SK-N-DZ (cell line): ENCODE measurements at places on chromosomes 12 and 14.

DNA sequence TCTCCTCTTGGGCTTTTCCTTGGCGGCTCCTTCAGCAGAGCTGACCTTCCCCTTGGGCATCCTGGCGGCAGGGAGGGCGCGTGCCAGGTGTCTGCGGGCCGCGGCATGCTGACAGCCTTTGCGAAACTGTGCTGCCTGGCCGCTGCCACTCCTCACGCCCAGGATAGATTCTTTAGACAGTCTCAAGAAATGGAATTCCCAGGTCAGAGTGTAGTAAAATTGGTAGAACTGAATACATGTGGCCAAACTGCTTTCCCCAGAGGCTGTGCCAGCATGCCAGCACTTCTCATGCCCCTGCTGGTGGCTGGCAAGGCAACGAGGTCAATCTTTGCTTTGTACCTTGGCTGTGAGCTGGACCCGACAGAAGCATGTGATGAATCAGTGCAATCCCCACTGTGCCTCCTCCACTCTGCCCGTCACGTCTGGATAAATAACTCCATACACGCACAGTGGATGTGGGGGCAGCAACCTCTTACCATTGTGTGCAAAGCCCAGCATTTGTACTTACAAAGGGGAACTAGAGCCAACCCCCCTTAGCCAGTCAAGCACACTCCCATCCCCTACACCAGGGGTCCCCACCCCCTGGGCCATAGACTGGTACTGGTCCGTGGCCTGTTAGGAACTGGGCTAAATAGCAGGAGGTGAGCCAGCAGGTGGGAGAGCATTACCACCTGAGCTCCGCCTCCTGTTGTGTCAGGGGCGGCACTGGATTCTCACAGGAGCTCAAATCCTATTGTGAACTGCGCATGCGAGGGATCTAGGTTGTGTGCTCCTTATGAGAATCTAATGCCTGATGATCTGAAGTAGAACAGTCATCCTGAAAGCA, 90.9 kb downstream of the ACTN1 start:
- no peak for DNase-seq

DNA sequence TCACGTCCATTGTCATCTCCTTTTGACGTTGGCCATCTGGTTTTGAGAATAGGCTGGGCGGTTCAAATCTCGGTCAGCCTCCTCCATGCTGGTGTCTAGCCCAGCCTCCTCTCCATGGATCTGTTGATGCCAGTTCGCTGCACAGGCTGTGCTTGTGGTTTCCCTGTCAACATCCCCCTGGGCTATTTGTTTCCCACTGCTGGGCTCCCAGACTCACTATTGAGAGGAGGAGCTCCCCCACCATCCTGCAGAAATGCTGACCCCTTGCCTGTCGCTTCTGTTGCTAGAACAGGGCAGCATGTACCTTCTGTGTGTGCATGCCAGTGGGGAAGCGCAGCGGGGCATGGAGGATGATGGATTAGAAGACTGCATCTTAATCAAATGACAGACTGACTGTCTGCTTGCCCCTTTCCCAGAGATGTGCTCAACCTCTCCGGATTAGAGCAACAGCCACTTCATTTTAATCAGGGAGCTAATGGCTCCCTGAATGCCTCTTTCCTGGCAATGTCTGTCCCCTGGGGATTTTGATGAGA, 170.5 kb downstream of the TSPAN9 start:
- peak; percentile 92 for DNase-seq

DNA sequence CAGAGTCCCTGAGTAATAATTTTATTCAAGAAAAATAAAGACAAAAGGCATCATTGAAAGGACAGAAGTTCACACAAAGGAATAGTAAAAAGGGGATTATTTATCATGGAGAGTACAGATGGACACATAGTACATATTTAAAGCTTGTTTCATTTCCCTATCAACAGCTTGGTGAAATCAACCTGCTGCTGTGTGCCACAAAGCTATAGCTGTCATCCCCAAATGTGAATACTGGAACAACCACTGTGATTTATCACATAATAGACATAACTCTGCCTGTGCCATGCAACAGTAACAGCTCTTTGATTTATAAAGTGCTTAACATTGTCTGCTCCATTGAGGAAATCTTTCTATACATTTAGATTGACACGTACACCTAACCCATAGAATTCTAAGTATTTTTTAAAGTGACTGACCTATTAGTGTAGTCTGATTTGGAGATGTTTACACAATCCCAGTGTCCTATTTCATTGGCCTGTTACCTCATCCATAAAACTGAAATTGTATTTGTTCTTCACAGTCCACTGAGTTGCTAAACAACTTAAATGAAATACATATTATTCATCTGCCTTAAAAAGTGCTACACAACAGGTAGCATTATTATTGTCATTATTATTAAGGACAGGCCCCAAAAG, 3.3 kb downstream of the NEMF start:
- DNase-seq, result no peak

GRCh38 chr12:32727237-32727636, 28.5 kb downstream of the YARS2 start:
- DNase-seq, result no peak

GRCh38 chr14:57275023-57275664, 6.4 kb downstream of the AP5M1 start:
- DNase-seq, result no peak

DNA sequence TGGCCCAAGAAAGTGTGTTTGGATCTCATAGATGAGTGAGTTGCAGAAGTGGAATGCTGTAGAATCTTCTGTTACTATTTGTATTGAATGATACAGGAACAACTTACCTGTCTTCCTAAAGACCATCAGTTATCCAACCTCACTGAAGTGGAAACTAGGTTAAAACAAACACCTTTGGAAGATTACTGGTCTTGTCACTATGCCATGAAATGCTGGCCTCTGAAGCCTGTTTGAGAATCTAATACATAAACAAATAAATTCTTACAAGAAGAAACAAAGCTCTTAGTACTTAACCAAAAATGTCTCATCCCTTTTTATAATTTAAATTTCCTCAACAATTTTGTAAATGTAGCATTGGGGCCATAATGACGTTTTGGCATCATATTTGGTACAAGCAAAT, 155.2 kb downstream of the FBXL14 start:
- DNase-seq, result no peak

- no peak for DNase-seq
Observed at GRCh38 chr14:37122288-37122687, 50.1 kb downstream of the SLC25A21 start.

GRCh38 chr14:76262641-76263040, 110.9 kb downstream of the GPATCH2L start:
- DNase-seq, result no peak

GRCh38 chr12:51895378-51896135, 7.7 kb downstream of the ANKRD33 start:
- no peak for DNase-seq

DNA sequence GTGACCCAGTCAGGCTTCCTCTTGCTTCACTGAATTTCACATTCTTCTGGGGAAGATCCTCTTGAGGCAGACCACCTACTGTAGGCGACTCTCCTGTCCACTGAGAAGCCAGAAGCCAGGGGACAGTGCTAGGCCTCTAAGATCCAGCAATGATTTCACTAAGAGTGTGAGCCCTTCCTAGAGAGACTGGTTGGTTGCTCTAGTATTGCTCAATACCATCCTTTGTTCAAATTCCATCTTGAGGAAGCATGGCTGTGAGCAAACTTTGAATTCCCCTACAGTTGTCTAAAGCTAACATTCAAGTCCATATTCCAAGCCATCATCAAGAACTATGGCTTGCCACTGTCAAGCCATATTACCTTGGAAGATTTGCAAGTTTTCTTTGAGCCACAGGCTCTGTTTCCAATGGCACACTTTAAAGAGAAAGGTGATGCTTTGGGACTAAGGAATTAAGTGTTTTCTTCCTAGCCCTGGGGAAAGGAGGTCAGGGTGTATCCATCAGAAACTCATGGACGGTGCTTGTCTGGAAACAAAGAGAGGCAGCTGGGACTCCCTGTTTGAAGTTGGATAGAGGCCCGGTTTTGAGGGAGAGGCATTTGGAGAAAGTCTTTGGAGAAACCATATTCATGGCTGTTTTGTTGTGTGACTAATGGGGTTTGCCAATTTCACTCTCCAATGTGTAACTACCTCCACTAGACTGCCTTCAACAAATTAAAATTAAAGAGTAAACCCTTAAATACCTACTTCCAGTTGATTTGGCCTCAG, 1217.9 kb downstream of the VRK1 start:
- DNase-seq, result no peak

GRCh38 chr12:45010059-45010458, 40.8 kb downstream of the DBX2 start:
- DNase-seq, result no peak

- DNase-seq, result no peak
Observed at GRCh38 chr14:95814363-95815225, 62.0 kb upstream of the TUNAR start.

DNA sequence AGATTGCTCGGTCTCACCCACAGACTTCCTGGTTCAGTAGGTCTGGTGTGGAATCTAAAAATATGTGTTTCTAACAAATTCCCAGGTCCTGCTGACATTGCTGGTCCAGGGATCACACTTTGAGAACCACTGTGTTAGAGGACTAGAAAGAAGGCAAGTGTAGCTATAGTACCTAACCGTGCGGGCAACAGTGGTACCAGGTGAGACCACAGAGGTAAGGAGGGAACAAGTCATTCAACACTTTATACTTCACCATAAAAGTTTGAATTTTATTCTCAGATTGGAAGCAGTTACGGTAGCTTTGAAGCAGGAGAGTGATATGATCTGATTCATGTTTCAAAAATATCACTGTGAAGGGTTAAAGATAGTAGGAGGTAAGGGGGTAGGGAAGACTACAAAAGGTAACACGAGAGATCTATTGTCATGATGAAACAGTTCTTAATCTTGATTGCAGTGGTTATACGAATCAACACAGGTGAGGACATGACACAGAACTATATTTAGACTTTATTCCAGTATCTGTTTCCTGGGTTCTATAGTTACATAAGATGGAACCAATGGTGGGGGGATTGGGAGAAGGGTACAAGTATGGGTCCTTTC, 73.5 kb downstream of the CDK17 start:
- DNase-seq, result no peak

GRCh38 chr12:118328486-118329330, 44.0 kb downstream of the TAOK3 start:
- DNase-seq, result peak; percentile 4

DNA sequence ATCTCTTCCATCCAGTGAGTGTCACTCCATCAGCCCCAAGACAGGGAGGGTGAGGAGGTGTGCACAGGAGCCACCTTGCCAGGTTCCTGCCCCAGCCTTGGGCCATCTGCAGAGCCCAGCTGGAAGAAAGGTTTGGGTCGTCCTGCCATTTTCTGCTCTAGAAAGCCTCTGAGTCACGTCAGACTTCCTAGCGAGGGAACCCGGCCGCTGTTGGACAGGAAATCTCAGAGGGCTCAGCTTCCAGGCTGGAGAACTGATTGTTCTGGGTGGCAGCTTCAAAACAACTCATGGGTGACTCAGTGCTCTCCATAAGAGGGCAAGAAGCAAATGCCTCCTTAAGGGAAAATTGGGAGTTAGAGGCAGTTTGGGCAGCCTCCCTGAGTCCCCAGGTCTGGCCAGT, 16.6 kb downstream of the HIP1R start:
- DNase-seq, result no peak

DNA sequence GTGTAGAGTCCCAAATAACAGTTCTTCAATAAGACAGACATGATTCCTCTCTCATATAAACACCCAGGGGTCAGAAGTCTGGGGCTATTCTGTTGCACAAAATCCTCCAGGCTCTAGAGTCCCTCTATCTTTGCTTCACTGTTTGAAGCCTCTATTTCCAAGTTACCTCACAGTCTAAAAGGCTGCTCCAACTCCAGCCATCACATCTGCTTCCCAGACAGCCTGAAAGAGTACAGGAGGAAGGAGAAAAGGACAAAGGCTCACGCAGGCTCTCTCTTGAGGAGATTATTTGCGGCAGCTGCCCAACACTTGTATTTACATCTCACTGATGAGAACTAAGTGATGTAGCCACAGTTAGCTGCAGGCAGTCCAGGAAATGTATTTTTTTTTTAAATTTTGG, 6.4 kb downstream of the PAPLN start:
- DNase-seq, result no peak

- no peak for DNase-seq
Observed at GRCh38 chr14:91580876-91581577, 70.9 kb upstream of the PPP4R3A start.

DNA sequence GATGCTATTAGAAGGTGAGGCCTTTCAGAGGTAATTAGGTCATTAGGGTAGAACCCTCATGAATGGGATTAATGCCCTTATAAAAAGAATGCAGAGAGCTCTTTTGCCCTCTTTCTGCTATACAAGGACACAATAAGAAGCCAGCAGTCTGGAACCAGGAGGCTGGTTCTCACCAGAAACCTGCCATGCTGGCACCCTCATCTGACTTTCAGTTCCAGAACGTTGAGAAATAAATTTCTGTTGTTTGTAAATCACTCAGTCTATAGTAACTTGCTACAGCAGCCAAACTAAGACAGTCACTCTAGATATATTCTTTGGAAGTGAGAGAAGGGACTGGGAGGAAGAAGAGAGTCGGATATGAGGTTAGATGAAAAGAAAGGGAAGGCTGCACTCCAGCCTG, 125.0 kb upstream of the MYF6 start:
- no peak for DNase-seq

GRCh38 chr12:57580466-57580795, 10.6 kb upstream of the PIP4K2C start:
- no peak for DNase-seq

- no peak for DNase-seq
Observed at GRCh38 chr12:121346747-121347146, 5.5 kb downstream of the ANAPC5 start.

DNA sequence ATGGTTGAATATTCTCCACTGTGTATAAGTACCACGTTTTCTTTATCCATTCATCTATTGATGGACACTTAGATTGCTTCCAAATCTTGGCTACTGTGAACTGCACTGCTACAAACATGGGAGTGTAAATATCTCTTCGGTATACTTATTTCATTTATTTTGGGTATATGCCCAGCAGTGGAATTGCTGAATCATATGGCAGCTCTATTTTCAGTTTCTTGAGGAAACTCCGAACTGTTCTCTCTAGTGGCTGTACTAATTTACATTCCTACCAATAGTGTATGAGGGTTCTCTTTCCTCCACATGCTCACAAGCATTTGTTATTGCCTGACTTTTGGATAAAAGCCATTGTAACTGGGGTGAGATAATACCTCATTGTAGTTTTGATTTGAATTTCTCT, 623.1 kb upstream of the LRFN5 start:
- no peak for DNase-seq

GRCh38 chr12:129331356-129332085, 478.2 kb downstream of the GLT1D1 start:
- no peak for DNase-seq

DNA sequence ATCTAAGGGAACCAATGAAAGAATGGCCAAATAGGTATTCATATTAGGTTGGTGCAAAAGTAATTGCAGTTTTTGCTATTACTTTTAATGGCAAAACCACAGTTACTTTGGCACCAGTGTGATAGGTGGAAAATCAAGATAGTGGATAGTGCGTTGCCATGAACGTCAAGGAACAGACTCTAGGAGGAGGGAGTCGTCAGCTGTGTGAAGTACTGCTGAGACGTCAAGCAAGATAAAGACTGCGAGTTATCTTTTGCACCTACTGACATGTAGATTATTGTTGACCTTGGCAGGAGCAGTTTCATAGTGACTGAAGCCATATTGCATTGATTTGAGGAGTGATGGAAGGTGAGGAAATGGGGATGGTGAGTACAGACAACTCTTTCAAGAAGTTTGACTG, 8.3 kb downstream of the YLPM1 start:
- DNase-seq, result no peak
